Heart left ventricle (tissue), 16 donors: ENCODE measurements at places on chromosomes 11 and 22. TPM values are rescaled to one million over a fixed set of nuclear protein-coding genes. Genes with fewer than 3 reads are reported as not detected.

The PAX6 gene
- total RNA-seq: not detected

The OR52N4 gene
- total RNA-seq: not detected

The C11orf87 gene
- 0.12 TPM for total RNA-seq

The ARHGAP8 gene
- 1.3 TPM for total RNA-seq

DNA sequence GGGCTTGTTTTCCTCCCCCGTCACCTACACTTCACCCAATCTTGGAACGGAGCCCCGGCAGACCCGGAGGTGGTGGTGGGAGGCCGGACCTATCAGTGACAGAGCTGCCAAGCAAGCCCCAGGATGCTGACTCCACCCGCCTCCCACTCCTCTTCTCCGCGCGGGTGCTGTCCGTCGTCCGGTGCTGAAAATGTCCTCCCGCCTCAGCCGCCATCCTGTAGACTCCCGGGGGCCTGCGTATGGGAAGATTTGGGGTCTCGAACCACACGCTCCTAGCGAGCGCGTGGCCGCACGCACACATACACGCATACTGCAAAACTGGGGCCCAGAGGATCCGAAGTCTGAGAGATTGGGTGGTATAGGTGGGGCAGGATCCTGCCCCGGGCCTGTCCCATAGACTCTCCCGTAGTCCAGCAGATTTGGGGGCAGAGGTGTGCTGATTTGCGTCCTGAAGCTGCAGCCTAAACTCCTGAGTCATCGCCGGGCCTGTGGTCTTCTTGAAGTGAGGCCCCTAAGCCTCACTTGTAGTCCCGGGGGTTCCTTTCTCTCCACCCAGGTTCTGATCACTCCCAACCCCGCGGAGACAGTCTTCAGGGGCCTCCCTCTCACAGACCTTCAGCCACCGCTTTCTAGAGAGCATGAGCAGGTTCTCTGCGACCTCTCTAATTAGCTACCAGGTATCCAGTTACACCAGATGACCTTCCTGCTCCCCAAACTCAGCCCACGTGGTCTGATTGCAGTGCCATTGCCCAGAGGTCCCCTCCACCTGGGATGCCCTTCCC, 796 bp upstream of the YIF1A start:
- peak; percentile 72 for DNase-seq

- no peak for DNase-seq
These were observed 9.5 kb upstream of the RFPL3 start for GRCh38 chr22:32348031-32348611.

- peak; percentile 88 for DNase-seq
These were observed 5.4 kb downstream of the PLA2G6 start for GRCh38 chr22:38176170-38176741.

- no peak for DNase-seq
These were observed 15.7 kb downstream of the SPTY2D1 start for GRCh38 chr11:18618342-18619025.

DNA sequence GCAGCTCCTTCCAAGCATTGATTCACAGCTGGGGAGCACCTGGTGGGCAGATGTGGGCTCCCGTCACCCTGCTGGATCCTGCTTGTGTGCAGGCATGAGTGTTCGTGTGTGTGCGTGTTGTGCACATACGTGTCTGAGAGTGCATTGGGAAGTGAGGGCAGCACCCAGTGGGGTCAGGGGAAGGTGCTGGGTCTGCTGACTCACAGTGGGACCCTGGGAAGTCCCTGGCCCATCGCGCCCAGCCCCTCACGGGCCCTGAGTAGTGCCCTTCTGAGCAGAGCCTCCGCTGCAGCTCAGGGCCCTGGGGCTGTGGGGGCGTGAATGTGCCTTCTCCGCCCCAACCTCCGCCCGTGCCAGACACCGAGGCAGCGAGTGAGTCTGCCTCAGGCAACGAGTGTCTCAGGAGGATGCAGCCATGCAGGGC, 36.8 kb downstream of the WNT11 start:
- DNase-seq: no peak

DNA sequence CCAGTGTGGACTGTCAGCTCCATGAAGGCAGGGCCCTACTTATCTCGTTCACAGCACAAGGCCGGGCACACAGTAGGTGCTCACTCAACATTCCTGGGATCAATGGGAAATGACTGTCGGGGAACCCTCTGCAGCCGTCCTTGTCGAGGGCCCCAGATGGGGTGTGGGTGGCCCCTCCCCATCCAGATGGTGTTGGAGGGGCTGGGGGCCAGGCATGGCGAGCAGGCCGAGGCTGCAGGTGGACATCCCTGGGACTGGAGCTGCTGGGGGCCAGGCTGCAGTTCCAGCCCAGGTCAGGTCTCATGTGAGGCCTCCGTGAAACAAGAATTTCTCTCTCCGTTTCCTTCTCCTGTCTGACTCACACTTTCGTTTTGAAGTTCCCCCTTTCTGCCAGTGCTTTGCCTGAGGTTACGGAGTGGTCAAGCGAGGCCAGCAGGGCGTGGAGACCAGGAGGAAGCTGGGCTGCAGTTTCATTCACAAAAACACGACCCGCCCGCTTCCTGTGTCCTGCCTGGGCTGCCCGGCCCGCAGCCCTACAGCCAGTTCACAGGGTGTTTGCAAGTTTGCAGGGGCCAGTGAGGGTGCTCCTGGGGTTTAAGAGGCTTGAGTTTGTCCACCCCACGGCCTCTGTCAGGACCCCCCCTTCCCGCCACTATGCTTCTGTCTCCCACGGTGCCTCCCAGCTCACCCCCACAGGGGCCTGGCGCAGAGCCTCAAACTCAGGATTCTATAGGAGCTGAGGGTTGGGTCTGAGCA, 4.5 kb downstream of the MYEOV start:
- DNase-seq: peak; percentile 85
